ENCODE measurements at places on chromosomes 3 and 15. TPM values are rescaled to one million over a fixed set of nuclear protein-coding genes. Genes with fewer than 3 reads are reported as not detected.

The EPHB3 gene
- 65.0 TPM for total RNA-seq

The WDR93 gene
- total RNA-seq: 1.5 TPM

GRCh38 chr15:52523647-52524046 lies 5.0 kb downstream of the MYO5A start:
- no peak for DNase-seq

GRCh38 chr3:126460381-126460780 lies 15.3 kb downstream of the ZXDC start:
- DNase-seq: no peak
